ENCODE measurements at places on chromosomes 3 and 15.
A peak's percentile ranks its signal among the peaks of the same experiment; 100 is the strongest.

GRCh38 chr3:14457999-14458398, 55.6 kb downstream of the SLC6A6 start:
- no peak overlapping the region for H3K4me3 ChIP-seq
- H3K27ac ChIP-seq = no peak overlapping the region
- peaks cover 5% of the 10 kb centered on the region for H3K4me1 ChIP-seq
- no peaks in the 10 kb centered on the region for H3K27me3 ChIP-seq
- no peak for DNase-seq

DNA sequence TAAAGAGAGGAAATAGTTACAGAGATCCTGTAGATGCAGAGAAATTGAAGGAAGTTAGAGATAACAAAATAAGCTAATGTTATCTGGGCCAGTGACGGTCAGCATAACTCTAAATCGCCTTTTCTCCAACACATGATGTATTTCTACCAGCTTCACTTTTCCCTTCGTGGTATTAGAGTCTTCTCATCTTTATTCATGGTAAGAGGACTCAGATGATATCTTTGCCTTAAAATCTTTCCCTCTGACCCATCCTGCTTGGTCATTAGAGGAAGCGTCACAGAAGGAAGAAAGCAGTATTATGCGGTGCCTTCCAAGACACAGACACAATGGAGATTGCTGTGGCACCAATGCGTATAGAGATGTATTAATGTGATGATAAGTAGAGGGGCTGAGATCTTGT, 320.7 kb upstream of the GOLIM4 start:
- no peak overlapping the region for H3K27ac ChIP-seq
- no peak for DNase-seq
- H3K4me1 ChIP-seq = no peaks in the 10 kb centered on the region
- H3K36me3 ChIP-seq = no peaks in the 10 kb centered on the region
- no peak overlapping the region for H3K4me3 ChIP-seq

DNA sequence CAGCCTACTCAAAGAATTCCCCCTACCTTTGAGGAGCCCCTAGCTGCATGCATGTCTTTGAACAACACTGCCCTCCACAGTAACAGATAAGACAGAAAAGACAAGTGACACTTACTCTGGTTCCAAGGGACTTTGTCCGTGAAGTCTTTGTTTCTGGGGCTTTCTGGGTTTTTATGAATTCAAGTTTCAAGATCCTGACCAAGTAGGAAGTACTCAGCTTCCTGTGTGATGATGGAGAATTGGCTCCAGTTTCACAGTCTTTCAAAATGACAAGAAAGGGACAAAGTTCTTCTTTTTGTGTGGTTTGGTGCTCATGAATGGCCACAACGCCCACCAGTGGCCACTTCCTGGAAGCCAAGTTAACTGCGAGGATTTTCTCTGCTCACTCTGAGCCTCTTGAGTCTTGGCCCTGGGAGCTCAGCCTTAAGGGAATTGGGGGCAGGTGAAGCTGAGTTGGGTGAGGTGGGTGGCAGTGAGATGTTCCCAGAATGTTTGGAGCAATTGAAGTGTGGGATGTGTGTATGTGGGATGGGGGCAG, at the start of gene CCR1:
CCR1 (minus strand) TSS at position 147 of the 538 bp plus-strand sequence. CDS start 4,000 bp downstream, outside the sequence.
- H3K27me3 ChIP-seq = no peaks in the 10 kb centered on the region
- H3K36me3 ChIP-seq = no peaks in the 10 kb centered on the region
- H3K27ac ChIP-seq = no peak within 1 kb of the TSS

DNA sequence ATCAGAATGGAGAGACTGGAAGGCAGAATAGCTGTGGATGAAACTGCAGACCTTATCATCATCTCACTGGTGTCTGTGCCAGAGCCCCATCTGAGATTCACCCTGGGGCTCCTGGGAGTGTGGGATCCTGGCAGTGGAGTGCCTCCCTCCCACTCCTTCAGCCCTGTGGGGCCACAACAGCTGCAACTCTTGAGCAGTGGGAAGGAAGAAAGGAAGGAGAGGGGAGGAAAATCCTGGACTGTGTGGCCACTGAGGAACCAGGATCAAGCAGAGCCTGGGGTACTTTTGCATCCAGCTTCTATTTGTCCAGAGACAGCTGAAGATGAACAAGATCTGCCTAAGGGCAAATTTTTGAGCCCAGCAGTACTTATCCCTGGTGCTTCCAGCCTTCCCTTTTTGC, 13.1 kb upstream of the ALDH1A2 start:
- no peak overlapping the region for H3K27ac ChIP-seq
- DNase-seq = no peak
- no peaks in the 10 kb centered on the region for H3K27me3 ChIP-seq

GRCh38 chr15:38868326-38869114, 303.9 kb upstream of the RASGRP1 start:
- no peaks in the 10 kb centered on the region for H3K36me3 ChIP-seq
- no peaks in the 10 kb centered on the region for H3K27me3 ChIP-seq
- peaks cover 11% of the 10 kb centered on the region for H3K4me1 ChIP-seq
- H3K4me3 ChIP-seq = no peak overlapping the region

DNA sequence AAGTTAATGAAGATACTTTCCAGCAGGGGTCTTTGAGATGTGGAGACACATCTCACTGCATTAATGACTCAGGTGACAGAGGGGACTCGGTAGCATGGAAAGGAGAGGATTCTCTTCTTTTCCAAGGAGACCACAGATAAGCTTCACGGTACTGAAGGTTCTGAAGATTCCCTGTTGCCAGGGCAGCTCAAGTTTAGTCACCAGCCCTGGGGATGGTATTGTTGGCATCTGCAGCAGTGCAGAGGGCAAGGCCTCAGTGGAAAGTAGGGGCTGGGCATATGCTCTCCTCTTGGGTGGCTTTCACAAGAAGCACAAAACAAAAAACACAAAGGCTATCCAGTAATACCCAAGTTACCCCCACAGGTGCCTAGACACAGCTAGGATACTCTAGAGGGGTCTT, 38.0 kb upstream of the MRPL3 start:
- H3K27ac ChIP-seq = no peak overlapping the region
- no peaks in the 10 kb centered on the region for H3K27me3 ChIP-seq
- peaks cover 5% of the 10 kb centered on the region for H3K4me1 ChIP-seq
- no peak for DNase-seq
- H3K4me3 ChIP-seq = no peak overlapping the region

DNA sequence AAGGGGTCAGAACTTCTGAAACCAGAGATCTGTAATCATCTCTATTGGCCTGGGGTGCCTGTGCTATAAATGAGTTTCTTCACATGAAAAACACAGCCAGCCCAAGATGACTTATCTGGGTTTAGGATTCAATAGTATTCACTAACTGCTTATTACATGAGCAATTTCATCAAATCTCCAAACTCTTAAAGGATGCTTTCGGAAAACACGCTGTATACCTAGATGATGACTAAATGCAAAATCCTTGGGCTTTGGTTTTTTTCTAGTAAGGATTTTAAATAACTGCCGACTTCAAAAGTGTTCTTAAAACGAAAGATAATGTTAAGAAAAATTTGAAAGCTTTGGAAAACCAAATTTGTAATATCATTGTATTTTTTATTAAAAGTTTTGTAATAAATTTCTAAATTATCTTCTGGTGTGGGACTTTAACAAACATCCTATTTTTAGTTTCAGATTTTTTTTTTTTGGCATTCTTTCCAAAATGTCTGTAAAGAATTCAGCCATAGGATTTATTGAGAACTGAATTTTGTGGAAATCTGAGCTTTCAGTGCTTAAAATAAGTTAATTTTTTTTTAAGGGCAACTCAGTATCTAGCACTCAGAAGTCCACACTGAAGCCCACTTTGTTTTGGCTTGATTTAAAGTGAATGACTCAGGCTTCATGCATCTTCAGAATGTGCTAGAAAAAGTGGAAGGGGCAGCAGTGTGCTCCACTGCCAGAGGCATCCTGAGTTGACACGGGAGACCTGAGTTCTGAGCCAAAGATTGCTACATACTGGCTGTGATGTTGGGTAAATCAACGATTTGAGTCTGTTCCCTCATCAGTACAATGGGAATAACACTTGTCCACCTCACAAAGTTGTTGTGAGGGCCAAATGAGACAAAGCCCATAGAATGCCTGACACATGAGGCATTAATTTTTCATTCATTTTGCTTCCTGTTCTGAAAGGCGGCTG, 18.7 kb downstream of the TMEM43 start:
- no peak for DNase-seq
- H3K4me3 ChIP-seq = no peak overlapping the region
- H3K4me1 ChIP-seq = peaks cover 30% of the 10 kb centered on the region
- peaks cover 42% of the 10 kb centered on the region for H3K36me3 ChIP-seq
- H3K27me3 ChIP-seq = no peaks in the 10 kb centered on the region
- peak overlapping the region; percentile 94 for H3K27ac ChIP-seq

- no peaks in the 10 kb centered on the region for H3K27me3 ChIP-seq
- no peaks in the 10 kb centered on the region for H3K4me1 ChIP-seq
- H3K36me3 ChIP-seq = peaks cover 95% of the 10 kb centered on the region
- no peak overlapping the region for H3K27ac ChIP-seq
- peak; percentile 9 for DNase-seq
- no peak overlapping the region for H3K4me3 ChIP-seq
These were observed 14.8 kb downstream of the MCM2 start for GRCh38 chr3:127612966-127613365.

- no peaks in the 10 kb centered on the region for H3K27me3 ChIP-seq
- H3K4me3 ChIP-seq = no peak overlapping the region
- no peak for DNase-seq
These were observed 207.1 kb downstream of the LRRN1 start for GRCh38 chr3:4006288-4006687.

DNA sequence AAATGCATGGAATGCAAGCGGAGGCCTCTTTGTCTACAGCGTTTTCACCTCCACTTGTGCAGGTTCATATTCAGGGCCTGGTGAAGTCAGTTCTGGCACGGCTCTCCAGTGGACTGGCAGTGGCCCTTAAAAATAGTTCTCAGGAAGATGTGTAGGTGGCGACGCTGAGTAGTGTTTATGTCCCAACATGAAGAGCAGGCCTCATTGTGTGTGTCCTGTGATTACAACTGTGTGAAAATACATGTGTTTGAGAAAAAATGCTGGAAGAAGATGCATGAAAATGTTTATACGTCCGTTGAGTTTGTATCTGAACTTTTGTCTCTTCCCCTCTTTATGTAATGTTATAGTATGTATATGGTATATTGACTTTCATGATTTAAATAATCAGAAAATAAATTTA, 7.2 kb downstream of the LIPC start:
- no peak for DNase-seq
- no peak overlapping the region for H3K4me3 ChIP-seq
- no peaks in the 10 kb centered on the region for H3K27me3 ChIP-seq
- peaks cover 36% of the 10 kb centered on the region for H3K4me1 ChIP-seq
- no peak overlapping the region for H3K27ac ChIP-seq

- H3K4me3 ChIP-seq = no peak overlapping the region
- peak; percentile 87 for DNase-seq
- H3K4me1 ChIP-seq = peaks cover 13% of the 10 kb centered on the region
- H3K27ac ChIP-seq = peak overlapping the region; percentile 25
These were observed 57.3 kb upstream of the PPP2R3A start for GRCh38 chr3:135908225-135908624.

- peak overlapping the region; percentile 90 for H3K27ac ChIP-seq
- peak overlapping the region; percentile 93 for H3K4me3 ChIP-seq
- no peaks in the 10 kb centered on the region for H3K27me3 ChIP-seq
- peaks cover 24% of the 10 kb centered on the region for H3K36me3 ChIP-seq
- peaks cover 12% of the 10 kb centered on the region for H3K4me1 ChIP-seq
These were observed 2.4 kb downstream of the ATP1B3 start for GRCh38 chr3:141878817-141879216.

DNA sequence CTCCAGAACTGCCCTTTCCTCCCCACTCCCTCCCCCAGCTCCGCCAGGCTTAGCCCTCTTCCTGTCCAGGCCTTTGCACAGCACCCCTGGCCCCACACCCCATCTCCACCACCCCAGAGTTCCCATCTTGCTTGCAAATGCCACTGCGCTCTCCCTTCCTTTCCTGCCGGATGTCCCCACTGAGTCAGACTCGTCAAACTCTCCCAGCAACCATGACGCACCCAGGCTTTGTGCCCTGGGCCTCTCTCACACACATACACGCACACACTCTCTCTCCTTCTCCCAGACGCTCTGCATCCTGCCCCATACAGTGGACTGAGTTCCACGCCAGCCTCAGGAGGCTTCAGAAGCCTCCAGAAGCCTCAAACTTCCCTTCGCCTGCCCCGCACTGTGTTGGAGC, 2.8 kb upstream of the CCDC9B start:
- peak; percentile 95 for DNase-seq
- H3K27me3 ChIP-seq = no peaks in the 10 kb centered on the region
- H3K4me3 ChIP-seq = no peak overlapping the region
- H3K27ac ChIP-seq = peak overlapping the region; percentile 97
- H3K4me1 ChIP-seq = peaks cover 52% of the 10 kb centered on the region

GRCh38 chr3:63343674-63344073, 65.6 kb downstream of the SYNPR start:
- no peak overlapping the region for H3K4me3 ChIP-seq
- peak; percentile 81 for DNase-seq
- peak overlapping the region; percentile 23 for H3K27ac ChIP-seq
- no peaks in the 10 kb centered on the region for H3K27me3 ChIP-seq

DNA sequence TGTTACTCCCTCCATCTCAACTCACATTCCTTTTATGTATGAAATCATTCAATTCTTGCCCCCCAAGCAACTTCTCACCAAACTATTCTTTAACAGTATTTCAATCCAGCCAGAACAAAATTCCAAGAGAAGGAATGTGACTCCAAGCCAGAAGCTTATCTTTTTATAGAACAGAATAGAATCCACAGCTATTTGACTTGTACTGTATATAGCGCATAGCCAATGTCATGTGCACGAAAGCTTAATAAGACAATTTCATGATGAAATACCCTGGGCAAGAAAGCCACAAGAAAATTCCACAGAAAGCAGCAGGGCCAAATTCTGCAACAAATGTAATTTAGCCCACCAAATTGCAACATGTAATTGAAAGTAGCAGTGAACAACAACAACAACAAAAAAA, 127.6 kb upstream of the UBE2E2 start:
- no peak overlapping the region for H3K27ac ChIP-seq
- H3K4me3 ChIP-seq = no peak overlapping the region
- H3K36me3 ChIP-seq = no peaks in the 10 kb centered on the region
- no peak for DNase-seq
- H3K4me1 ChIP-seq = peaks cover 3% of the 10 kb centered on the region
- peaks cover 8% of the 10 kb centered on the region for H3K27me3 ChIP-seq

- no peak overlapping the region for H3K27ac ChIP-seq
- H3K4me1 ChIP-seq = peaks cover 4% of the 10 kb centered on the region
- H3K36me3 ChIP-seq = no peaks in the 10 kb centered on the region
- DNase-seq = no peak
These were observed 569 bp downstream of the TMEM266 start for GRCh38 chr15:76060118-76060989.

DNA sequence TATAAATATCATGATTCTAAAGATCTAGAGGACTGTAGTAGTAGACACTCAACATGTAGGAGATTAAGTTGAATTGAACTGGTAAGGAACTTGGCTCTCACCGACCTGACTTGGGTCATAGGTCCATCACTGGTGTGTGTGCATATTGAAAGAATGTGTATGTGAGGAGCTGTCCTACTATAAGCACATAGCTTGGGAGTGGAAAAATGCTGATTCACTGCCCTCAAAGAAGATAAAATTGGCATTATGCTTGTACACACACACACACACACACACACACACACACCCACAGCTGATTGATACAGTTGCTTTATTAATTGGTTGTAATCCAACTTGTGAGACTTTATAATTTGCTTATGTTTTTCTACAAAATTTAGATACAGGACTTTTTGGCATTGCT, 411.0 kb upstream of the NR2F2 start:
- H3K27ac ChIP-seq = no peak overlapping the region
- no peaks in the 10 kb centered on the region for H3K4me1 ChIP-seq
- no peaks in the 10 kb centered on the region for H3K27me3 ChIP-seq
- no peak for DNase-seq
- H3K4me3 ChIP-seq = no peak overlapping the region
- no peaks in the 10 kb centered on the region for H3K36me3 ChIP-seq

GRCh38 chr3:24648063-24648462, 153.4 kb upstream of the THRB start:
- H3K4me1 ChIP-seq = no peaks in the 10 kb centered on the region
- no peaks in the 10 kb centered on the region for H3K36me3 ChIP-seq
- no peaks in the 10 kb centered on the region for H3K27me3 ChIP-seq
- no peak overlapping the region for H3K27ac ChIP-seq

Measured in RWPE2 (cell line).